ENCODE measurements at places on chromosomes 11 and 22. TPM values are rescaled to one million over a fixed set of nuclear protein-coding genes. Genes with fewer than 3 reads are reported as not detected.

GRAP2 gene
- polyA plus RNA-seq, result 0.57 TPM

EFCAB6 gene
- polyA plus RNA-seq, result 6.5 TPM

LTO1 gene
- 36.9 TPM for polyA plus RNA-seq

OR10D3 gene
- polyA plus RNA-seq, result not detected

RAB38 gene
- polyA plus RNA-seq, result 18.9 TPM

TMEM45B gene
- 21.5 TPM for polyA plus RNA-seq

SREBF2 gene
- 86.7 TPM for polyA plus RNA-seq

CASTOR1 gene
- 8.3 TPM for polyA plus RNA-seq

CRYBB1 gene
- 0.45 TPM for polyA plus RNA-seq

LUZP2 gene
- polyA plus RNA-seq, result 1.7 TPM

SLC29A2 gene
- 20.7 TPM for polyA plus RNA-seq

MMP1 gene
- polyA plus RNA-seq, result 0.23 TPM

OR52I2 gene
- 0.03 TPM for polyA plus RNA-seq

PATE2 gene
- polyA plus RNA-seq, result 0.25 TPM

MMP13 gene
- not detected for polyA plus RNA-seq

SMIM35 gene
- 0.17 TPM for polyA plus RNA-seq

OR52I1 gene
- not detected for polyA plus RNA-seq

CENPM gene
- 15.6 TPM for polyA plus RNA-seq

C11orf86 gene
- polyA plus RNA-seq, result not detected

OSBP2 gene
- polyA plus RNA-seq, result 5.5 TPM

KCNQ1OT1 gene
- polyA plus RNA-seq, result 2.8 TPM

Data from left kidney (tissue), 8 donors.